ENCODE measurements at places on chromosomes 13 and 19.

- no peak for DNase-seq
Measured at GRCh38 chr13:88162076-88162702, 491.0 kb downstream of the SLITRK5 start.

- no peak for DNase-seq
Measured at GRCh38 chr19:31113293-31113692, 235.9 kb downstream of the TSHZ3 start.

DNA sequence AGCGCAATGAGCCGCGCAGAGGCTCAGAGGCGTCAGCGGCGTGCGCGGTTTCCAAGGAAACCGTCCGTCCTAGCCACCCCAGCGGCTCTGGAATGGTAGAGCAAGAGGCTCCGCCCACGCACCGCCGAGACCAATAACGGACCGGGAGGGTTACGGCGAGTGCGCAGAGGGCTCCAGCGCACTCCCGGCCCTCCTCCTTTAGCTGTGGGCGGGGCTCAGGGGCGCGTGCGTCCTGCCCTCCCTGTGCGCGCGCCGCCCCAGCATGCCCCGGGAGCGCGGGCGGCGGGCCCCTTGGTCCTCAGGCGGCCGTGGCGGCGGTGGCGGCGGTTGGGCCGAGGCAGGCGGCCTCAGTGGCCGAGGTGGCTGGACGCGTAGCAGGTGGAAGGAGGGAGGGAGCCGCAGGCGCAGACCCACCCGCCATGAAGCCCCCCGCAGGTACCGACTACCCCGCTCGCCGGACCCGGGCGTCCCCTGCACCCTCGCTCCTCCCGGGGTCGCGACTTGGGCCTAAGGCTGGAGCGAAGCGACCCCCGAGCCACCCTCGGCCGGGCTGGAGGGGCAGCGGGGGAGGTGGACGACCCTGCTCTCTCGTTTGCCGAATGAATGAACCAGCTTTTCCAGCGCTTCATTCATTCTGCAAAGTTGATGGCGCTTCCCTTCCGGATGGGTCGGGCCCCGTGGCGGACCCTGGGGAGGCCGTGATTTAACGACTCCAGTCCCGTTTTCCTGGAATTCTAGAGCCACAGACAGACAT, at the start of gene THOP1:
Gene THOP1 (plus strand): TSS at position 260 of the 754 bp plus-strand sequence. CDS start 160 bp downstream, at position 420.
- DNase-seq: peak; percentile 99

- DNase-seq: peak; percentile 98
Measured at GRCh38 chr19:45370410-45371204, at the start of gene ERCC2. Gene ERCC2, minus strand, starts transcription at chr19:45370573. Its CDS starts 33 bp downstream, at chr19:45370540.

DNA sequence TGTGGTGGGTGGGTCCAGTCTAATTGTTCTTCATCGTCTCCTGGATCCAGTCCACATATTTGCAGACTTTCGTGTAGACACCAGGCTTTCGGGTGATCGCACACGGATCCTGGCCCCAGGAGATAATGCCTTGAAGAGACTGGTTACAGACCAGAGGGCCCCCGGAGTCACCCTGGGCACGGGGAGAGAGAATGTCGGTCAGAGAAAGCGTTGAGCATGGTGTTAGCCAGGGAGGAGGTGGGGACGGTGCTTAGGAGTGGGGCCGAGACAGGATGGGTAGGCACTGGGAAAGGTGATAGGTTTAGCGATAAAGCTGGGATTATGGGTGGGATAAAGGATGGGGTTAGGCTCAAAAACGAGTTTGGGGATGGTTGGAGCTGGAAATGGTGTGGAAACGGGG, 3.0 kb upstream of the KLK10 start:
- DNase-seq: no peak
